ENCODE measurements at places on chromosomes 11 and 22. TPM values are rescaled to one million over a fixed set of nuclear protein-coding genes. Genes with fewer than 3 reads are reported as not detected.

- H3K4me1 ChIP-seq: no peaks in the 10 kb centered on the region
- peaks cover 36% of the 10 kb centered on the region for H3K36me3 ChIP-seq
- no peaks in the 10 kb centered on the region for H3K27me3 ChIP-seq
- DNase-seq: no peak
- H3K27ac ChIP-seq: no peak overlapping the region
Measured at GRCh38 chr11:74212533-74212932, 41.4 kb downstream of the PPME1 start.

Gene PLA2G3
- total RNA-seq: 24.7 TPM

DNA sequence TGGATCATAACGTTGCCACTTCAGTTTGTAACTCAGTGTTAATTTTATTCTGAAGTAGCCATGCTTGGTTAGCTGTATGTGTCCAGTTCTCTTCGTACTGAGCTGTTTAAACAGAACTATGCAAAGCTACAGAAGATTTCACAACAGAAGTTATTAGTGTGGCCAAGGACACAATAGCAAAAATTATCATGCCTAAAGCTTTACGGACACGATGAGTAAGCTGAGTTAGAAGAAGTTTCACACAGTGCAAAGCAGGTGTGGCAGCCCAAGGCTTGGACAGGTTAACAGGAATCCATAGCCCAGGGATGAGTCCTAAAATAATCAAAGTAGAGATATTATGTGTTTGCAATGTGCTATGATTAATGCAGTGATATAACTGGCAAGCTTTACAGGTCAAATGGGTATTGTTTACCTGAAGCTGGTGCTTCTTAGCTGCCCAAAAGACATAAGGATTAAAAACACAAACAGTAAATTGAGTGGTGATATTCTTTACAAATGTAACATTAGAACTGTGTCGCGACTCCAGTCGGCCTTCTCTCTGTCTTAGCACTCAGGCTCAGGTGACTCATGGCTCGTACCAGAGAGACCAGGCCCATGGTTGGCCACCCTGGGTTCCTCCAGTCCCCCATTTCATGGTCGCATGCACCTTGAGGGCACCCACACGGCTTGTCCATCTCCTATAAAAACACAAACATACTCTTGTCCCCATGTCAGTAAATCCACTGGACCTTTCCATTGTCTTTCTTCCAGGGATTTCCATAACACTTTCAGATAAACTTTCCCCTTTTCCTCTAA, 35.5 kb upstream of the NCAM1 start:
- no peaks in the 10 kb centered on the region for H3K36me3 ChIP-seq
- no peak overlapping the region for H3K27ac ChIP-seq
- peaks cover 8% of the 10 kb centered on the region for H3K4me1 ChIP-seq

GRCh38 chr22:17370026-17370765, 936 bp downstream of the CECR2 start:
- H3K4me3 ChIP-seq: peak overlapping the region; percentile 85
- DNase-seq: peak; percentile 41
- peak overlapping the region; percentile 86 for H3K27ac ChIP-seq
- H3K27me3 ChIP-seq: no peaks in the 10 kb centered on the region
